ENCODE measurements at places on chromosomes 6 and 20.

GRCh38 chr6:142014515-142014914 lies 118.2 kb upstream of the GJE1 start:
- DNase-seq, result no peak

- no peak for DNase-seq
These were observed 19.3 kb downstream of the TOP1 start for GRCh38 chr20:41047975-41048305.

DNA sequence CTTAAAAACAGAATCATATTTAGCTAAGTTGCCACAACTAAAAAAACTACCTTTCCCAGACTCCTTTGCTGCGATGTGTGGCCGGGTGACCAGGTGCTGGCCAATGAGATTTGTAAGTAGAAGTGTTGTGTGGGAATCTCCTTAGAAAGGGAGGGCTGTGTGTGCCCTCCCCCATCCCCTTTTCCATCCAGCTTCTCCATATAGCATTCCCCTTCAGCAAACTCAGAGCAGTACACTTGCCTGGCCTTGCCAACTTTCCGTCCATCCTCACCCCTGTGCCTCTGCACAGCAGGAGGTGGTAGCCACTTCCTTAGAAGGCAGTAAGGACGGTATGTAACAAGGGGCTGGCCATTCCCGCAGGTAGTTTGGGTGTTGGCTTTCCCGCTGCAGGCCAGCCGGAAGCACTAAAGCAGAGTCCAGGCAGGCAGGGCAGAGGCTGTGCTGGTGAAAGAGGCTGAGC lies 22.3 kb upstream of the KCNK16 start:
- no peak for DNase-seq

- no peak for DNase-seq
These were observed 2.7 kb downstream of the FBXO9 start for GRCh38 chr6:53067849-53068361.

GRCh38 chr6:166778046-166778445 lies 151.0 kb upstream of the RPS6KA2 start:
- DNase-seq, result no peak

Measured in stimulated activated naive CD4-positive, alpha-beta T cell treated with Interleukin-2 at 50 U/mL for 16 hours (primary cell).